A172 (cell line): ENCODE measurements at places on chromosomes 13 and 19.

GRCh38 chr19:7806234-7806633 is 23.8 kb upstream of the EVI5L start:
- no peak for DNase-seq

GRCh38 chr13:73810647-73811046 is 323.6 kb downstream of the KLF12 start:
- DNase-seq = no peak

GRCh38 chr13:99154064-99154463 is 46.6 kb upstream of the UBAC2 start:
- DNase-seq = no peak

GRCh38 chr13:66657165-66657881 is 572.8 kb downstream of the PCDH9 start:
- peak; percentile 96 for DNase-seq

- DNase-seq = peak; percentile 30
Measured at GRCh38 chr13:94345374-94346195, 133.9 kb downstream of the DCT start.

GRCh38 chr13:112984501-112984900 is 15.5 kb downstream of the MCF2L start:
- DNase-seq = no peak

DNA sequence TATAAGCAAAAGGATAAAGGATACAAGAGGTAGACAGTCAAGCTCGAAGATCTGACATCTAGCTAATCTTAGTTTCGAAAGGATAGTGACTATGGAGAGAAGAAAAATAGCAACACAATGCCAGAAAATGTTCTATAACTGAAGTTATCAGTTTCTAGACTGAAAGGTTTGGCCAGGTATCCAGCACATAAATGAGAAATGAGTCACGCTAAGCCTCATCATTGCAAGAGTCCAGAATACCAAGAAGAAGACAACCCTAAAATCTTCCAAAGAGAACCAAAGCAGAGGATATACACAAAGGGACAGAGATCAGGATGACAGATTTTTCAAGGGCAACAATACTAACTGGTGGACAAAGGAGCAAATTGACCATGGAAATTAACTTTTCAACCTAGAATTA is 237.0 kb downstream of the POSTN start:
- no peak for DNase-seq

DNA sequence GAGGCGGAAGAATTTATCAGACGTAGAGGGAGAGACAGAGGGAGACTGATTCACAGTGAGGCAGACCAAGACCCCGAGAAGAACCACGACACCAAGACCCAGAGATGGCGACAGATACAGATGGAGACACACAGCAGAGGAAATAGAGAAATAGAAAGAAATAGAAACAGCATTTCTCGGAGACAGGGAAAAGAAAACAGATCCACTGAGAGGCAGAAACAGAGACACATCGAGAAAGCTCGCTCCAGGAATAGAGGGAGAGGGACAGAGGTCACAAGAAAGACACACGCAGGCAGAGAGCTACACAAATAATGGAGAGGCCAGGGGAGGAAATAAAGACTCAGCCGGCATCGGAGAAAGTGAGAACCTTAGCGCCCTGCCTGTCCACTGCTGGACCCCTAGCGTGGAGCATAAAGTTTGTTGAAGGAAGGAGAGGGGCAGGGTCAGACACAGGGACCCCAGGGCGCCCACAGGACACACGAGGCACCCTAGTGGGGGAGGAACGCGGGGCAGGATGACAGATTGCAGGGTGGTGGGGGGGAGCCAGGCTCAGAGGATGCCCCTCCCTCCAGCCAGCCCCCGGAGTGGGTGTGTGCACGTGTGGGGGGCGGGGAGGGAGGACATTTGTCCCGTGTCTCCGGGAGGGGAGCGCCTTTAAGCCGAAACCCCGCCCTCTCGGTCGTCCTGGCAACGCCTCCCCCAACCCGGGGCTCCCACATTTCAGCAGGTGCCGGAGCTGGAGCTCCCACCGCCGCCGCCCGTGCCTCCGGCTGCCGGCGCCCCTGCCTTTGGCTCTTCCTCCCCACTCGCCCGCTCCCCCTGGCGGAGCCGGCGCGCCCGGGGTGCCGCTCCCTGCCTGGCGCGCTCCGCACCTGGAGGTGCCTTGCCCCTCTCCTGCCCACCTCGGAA is at the start of gene PRKCG:
Gene PRKCG (plus strand): TSS at position 716 of the 909 bp plus-strand sequence. CDS start 298 bp downstream, outside the sequence.
- peak; percentile 65 for DNase-seq

GRCh38 chr13:28425793-28426192 is 69.1 kb downstream of the FLT1 start:
- DNase-seq = no peak

DNA sequence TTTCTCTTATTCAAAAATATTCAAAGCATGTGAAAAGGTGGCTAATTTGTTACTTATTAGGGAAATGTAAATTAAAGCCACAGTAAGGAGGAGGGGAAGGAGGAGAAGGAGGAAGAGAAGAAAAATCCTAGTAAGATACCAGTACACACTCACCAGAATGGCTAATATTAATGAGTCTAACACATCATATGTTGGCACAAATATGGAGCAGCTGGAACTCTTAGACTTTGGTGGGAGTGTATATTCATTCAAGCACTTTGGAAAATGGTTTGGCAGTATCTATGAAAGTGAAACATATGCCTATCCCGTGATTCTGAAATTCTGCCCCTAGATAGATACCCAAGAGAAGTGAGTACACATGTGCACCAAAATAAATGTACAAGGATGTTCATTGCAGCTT is 38.1 kb upstream of the RGCC start:
- DNase-seq = no peak

GRCh38 chr13:39302820-39303219 is 264.6 kb downstream of the NHLRC3 start:
- no peak for DNase-seq

- no peak for DNase-seq
Measured at GRCh38 chr13:59210543-59210942, 953.2 kb downstream of the DIAPH3 start.

DNA sequence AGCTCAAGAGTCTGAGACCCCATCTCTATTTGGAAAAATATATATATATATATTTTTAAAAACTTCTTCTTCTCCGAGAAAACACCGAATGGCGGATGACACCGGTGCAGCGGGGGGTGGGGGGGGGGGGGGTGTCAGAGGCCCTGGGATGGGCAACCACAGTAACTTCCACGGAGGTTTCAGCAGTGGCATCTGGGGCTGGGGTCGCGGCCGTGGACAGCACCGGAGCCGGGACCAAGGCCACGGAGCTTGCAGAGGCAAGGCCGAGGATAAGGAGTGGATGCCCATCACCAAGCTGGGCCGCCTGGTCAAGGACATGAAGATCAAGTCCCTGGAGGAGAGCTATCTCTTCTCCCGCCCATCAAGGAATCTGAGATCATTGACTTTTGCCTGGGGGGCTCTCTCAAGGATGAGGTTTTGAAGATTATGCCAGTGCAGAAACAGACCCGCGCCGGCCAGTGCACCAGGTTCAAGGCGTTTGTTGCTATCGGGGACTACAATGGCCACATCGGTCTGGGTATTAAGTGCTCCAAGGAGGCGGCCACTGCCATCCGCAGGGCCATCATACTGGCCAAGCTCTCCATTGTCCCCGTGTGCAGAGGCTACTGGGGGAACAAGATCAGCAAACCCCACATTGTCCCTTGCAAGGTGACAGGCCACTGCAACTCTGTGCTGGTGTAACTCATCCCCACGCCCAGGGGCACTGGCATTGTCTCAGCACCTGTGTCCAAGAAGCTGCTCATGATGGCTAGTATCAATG is 59.0 kb downstream of the EPS15L1 start:
- DNase-seq = no peak

GRCh38 chr13:59337070-59337469 is 826.7 kb downstream of the DIAPH3 start:
- DNase-seq = no peak

- DNase-seq = peak; percentile 27
Measured at GRCh38 chr19:8654591-8655339, 24.3 kb downstream of the NFILZ start.

DNA sequence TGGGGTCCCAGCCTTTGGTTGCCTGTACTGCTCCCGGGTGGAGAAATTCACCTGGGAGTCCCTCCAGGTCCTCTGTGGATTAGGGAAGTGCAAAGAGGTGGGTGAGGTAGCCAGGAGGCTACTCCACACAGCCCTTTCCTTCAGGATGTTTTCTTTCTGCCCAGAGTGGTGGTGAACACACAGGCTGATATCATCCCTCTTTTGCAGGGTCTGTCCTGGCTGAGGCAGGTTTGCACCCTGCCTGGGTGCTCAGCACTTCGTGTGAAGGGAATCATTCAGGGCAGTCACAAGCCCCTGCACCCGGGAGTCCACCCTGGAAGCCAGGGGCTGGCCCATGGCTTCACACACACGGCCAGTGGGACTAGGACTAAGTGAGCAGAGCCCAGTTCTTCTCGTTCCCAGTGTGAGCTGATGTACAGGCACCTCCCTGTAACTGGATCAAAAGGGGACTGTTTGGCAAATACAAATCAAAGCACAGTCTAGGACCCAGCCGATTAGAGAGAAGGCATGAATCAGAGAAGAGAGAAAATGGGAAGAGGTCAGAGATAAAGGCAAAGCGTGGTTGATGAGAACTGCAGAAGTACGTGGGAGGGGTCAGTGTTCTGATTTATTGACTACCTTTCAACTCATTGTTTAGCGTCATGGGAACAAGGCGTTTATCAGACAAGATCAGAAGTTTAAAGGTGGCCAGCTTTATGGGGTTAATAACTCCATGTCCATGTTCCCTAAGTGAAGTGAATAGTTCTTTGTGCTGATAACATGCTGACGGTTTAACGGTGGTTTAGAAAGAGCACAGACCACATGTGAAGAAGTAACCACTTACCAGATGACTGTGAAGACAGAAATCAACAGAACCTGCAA is 30.4 kb upstream of the SPATA13 start:
- DNase-seq = no peak

- DNase-seq = peak; percentile 81
Measured at GRCh38 chr13:74210693-74211393, 76.6 kb upstream of the KLF12 start.

DNA sequence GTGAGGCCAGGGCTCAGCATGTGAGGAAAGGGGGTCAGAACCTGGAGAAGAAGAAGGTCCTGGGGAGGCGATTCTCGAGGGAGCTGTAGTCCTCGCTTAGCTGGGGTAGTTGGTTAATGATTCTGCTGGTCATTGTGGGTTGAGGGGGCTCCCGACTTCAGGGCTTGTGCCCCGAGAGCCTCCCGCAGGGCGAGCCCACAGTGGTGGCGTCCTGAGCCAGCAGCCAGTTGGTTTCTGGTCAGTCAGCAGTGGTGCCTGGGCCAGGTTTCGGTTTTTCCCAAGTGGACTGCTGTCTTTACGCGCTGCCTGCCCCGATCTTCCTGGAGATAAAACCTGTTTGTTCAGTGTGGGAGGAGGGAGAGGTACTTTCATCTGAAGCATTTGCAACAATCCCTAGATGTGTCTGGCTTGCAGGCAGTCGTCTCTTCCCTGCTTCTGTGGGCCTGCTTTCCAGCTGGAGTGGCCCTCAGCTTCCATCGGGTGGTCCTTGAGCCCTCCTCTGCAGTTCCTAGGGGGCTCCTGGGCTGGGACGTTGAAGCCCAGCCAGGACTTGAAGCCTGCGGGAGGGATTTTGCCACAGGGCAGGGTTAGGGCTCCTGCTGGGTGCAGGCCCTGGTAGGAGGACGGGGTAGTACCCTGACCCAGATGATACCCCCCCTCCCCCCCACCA is 3.2 kb downstream of the PTBP1 start:
- no peak for DNase-seq

- peak; percentile 91 for DNase-seq
Measured at GRCh38 chr19:18046059-18046718, 38.2 kb downstream of the ARRDC2 start.

DNA sequence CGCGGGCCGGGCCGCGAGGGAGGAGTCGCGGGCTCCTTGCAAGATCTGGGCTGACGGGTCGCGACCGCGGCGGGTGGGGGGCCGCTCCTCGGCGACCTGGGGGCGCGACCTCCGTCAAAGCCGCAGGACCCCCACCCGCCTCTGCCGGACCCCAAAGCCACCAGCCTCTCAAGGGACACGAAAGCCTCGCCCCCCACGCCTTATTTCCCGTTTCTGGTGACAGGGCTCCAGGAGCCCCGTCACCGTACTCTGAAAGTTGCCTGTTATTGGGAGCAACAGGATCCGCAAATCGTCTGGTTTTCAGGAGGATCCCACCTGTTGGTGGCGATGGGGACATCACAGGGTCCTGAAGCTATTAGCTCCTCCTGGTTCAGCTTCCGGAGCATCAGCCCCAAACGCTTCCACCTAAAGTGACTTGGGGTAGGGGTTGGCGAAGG is 530 bp downstream of the MAU2 start:
- DNase-seq = peak; percentile 19

GRCh38 chr13:67515895-67516294 is 285.8 kb upstream of the PCDH9 start:
- DNase-seq = peak; percentile 5

GRCh38 chr13:101490406-101491015 is 38.0 kb downstream of the ITGBL1 start:
- peak; percentile 83 for DNase-seq

DNA sequence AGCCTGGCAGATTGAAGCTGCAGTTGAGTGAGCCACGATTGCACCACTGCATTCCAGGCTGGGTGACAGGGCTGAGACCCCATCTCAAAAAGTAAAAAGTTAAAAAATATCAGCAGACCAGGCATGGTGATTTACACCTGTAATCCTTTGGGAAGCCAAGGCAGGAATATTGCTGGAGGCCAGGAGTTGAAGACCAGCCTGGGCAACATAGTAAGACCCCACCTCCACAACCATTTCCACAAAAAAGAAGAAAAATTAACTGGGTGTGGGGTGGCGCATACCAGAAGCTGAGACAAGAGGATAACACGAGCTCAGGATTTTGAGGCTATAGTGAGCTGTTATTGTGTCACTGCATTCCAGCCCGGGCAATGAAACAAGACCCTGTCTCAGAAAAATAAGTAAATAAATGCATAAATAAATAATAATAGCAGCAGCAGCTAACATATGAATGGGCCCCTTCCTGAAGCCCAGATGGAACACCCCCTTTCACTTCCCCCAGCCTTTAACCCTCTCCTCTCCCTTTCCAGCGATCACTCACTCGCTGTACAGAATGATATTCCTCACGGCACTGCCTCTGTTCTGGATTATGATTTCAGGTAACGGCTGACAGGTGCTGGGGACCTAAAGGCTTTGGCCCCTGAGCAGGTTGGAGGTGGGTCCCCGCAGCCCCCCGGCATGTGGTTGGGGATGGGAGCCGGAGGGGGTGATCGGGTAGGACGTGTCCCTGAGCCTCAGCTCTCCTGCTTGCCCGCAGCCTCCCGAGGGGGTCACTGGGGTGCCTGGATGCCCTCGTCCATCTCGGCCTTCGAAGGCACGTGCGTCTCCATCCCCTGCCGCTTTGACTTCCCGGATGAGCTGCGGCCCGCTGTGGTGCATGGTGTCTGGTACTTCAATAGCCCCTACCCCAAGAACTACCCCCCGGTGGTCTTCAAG is 3.2 kb downstream of the MAG start:
- DNase-seq = no peak

GRCh38 chr13:54950546-54950945 is 1921.9 kb downstream of the OLFM4 start:
- DNase-seq = peak; percentile 2

GRCh38 chr13:112457485-112457884 is 81.3 kb downstream of the SPACA7 start:
- DNase-seq = no peak

- DNase-seq = no peak
Measured at GRCh38 chr19:4996701-4997100, 27.8 kb downstream of the KDM4B start.

GRCh38 chr13:52878831-52879230 is 30.4 kb upstream of the PCDH8 start:
- DNase-seq = no peak

- no peak for DNase-seq
Measured at GRCh38 chr13:49428041-49428763, 15.7 kb downstream of the CAB39L start.

- DNase-seq = no peak
Measured at GRCh38 chr19:37963190-37963936, 56.4 kb downstream of the SIPA1L3 start.

- no peak for DNase-seq
Measured at GRCh38 chr13:36910545-36910944, 9.5 kb downstream of the SMAD9 start.
